Endothelial cell of umbilical vein (primary cell): ENCODE measurements at places on chromosomes 2 and 18. TPM values are rescaled to one million over a fixed set of nuclear protein-coding genes. Genes with fewer than 3 reads are reported as not detected.

DNA sequence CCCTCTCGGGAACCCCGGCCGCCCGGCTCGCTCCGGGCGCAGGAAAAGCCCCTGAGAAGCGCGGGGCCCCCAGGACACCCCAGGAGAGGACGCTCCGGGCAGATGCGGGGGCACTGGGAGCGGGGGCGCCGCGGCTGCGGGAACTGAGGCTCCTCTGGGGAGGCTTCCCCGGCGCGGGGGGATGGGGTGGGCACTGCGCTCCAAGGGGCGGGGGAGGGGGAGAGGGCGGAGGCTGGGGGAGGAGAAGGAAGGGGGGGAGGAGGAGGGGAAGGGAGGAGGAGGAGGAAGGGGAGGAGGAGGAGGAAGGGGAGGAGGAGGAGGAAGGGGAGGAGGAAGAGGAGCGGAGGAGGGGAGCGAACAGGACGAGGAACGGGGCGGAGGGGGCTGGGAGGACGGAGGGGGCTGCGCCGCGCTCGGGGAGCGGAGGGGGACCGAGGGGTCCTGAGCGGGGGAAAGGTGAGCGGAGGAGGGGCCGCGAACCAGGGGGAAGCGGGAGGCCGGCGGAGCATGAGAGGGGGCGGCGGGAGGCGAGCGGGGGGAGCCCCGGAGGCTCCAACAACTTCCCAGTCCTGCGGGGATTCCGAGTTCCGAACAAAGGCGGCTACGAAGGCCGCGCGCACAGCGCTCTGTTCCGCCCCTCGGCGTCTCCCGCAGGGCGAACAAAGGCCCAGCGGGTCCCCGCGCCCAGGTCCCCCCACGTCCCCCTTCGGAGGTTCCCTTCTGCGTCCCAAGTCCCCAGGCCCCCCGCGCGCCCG lies 742 bp downstream of the PXDN start:
- peak; percentile 37 for DNase-seq
- peak overlapping the region; percentile 65 for H3K4me3 ChIP-seq
- peaks cover 25% of the 10 kb centered on the region for H3K4me1 ChIP-seq
- peak overlapping the region; percentile 87 for H3K27ac ChIP-seq
- no peaks in the 10 kb centered on the region for H3K27me3 ChIP-seq

GRCh38 chr2:158482594-158482993 lies 25.8 kb downstream of the PKP4 start:
- DNase-seq = no peak
- peaks cover 2% of the 10 kb centered on the region for H3K4me1 ChIP-seq
- no peaks in the 10 kb centered on the region for H3K36me3 ChIP-seq
- no peaks in the 10 kb centered on the region for H3K27me3 ChIP-seq
- H3K27ac ChIP-seq = no peak overlapping the region

DNA sequence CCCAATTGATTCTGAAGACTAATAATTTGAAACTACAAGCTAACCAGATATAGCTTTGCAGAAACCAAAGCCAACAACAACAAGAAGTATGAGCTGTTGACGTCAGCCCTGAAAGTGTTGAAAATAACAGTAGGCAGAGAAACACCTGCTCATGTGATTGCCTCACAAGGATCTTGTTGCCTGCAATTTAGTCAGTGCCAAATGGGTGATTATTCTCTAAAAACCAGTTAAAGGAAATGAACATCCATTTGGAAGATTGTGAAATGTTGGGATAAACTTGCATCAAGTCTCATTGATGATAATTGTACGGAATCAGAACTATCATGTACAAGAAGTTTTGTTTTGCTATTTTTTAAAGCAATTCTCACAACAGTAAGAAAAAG lies 2.8 kb downstream of the CYTIP start:
- H3K36me3 ChIP-seq = no peaks in the 10 kb centered on the region
- no peaks in the 10 kb centered on the region for H3K27me3 ChIP-seq
- DNase-seq = peak; percentile 33
- H3K27ac ChIP-seq = no peak overlapping the region
- H3K4me1 ChIP-seq = no peaks in the 10 kb centered on the region

SETBP1 gene
- total RNA-seq = 3.1 and 4.2 TPM in 2 replicates

GRCh38 chr2:25903216-25903776 lies 25.0 kb upstream of the ASXL2 start:
- no peak overlapping the region for H3K4me3 ChIP-seq
- no peak overlapping the region for H3K27ac ChIP-seq
- no peaks in the 10 kb centered on the region for H3K4me1 ChIP-seq
- H3K36me3 ChIP-seq = no peaks in the 10 kb centered on the region

DNA sequence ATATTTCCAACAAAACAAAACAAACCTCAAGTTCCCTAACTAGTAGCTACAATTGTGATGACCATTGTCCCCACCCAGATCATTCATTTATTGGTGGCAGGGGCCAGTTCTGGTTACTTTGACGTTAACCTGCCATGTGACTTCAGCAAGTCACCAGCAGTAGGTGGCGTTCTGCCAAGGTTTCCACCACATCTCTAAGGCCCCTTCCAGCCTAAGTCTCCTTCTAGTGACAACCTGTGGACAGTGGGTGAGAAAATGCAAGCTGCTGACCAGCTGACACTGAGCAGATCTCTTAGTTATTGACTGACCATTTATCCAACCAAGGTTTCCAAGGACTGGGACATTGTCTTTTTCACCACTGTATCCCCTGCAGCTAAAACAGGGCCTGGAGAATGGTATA lies 98.4 kb downstream of the GPR39 start:
- no peak overlapping the region for H3K27ac ChIP-seq
- no peak for DNase-seq
- H3K4me1 ChIP-seq = no peaks in the 10 kb centered on the region
- no peaks in the 10 kb centered on the region for H3K27me3 ChIP-seq
- no peak overlapping the region for H3K4me3 ChIP-seq

ESPNL gene
- total RNA-seq = not detected in 2 replicates

LCT gene
- total RNA-seq = 0.07 TPM in 1 of 2 replicates, not detected in the other

FABP1 gene
- total RNA-seq = not detected in 2 replicates

SERPINB11 gene
- total RNA-seq = not detected in 2 replicates

DNA sequence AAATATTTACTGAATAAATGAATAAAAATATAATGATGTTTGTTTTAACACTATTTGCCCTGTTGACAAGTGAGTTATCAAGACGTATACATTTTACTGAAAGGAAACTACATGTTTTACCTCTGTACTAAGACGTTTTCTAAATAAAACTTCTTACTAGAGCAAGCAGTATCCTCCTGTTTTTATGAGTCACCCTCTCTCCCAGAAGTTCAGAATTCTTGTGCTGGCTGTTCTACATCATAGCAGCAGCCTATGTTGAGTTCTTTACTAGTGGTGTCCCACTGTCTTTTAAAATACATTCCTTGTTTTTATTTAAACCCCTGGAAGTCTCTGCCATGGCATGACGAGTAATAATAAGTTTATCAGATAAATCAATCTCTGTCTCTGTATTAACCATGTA lies 297.4 kb downstream of the CALCRL start:
- DNase-seq = peak; percentile 45
- no peaks in the 10 kb centered on the region for H3K36me3 ChIP-seq
- H3K4me1 ChIP-seq = no peaks in the 10 kb centered on the region

DNA sequence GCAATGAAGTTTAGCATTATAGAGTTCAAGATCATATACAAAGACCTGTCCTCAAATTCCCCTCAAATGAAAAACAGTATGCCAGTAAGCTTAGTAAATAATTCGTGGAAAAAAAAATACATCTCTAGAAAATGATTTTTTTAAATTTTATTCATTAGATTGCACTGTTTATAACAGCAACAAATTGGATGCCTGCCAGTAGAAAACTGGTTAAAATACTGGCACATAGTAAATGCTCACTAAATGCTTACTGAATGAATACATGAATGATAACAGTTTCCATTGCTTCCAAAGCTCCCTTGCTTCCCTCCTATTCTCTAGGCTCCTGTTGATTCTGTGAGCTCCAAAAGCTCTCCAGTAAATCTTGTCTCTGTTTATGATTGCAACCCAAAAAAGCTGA lies 25.5 kb upstream of the SEH1L start:
- no peak for DNase-seq
- no peaks in the 10 kb centered on the region for H3K36me3 ChIP-seq
- H3K27me3 ChIP-seq = no peaks in the 10 kb centered on the region
- no peak overlapping the region for H3K27ac ChIP-seq
- no peaks in the 10 kb centered on the region for H3K4me1 ChIP-seq
- no peak overlapping the region for H3K4me3 ChIP-seq

DNA sequence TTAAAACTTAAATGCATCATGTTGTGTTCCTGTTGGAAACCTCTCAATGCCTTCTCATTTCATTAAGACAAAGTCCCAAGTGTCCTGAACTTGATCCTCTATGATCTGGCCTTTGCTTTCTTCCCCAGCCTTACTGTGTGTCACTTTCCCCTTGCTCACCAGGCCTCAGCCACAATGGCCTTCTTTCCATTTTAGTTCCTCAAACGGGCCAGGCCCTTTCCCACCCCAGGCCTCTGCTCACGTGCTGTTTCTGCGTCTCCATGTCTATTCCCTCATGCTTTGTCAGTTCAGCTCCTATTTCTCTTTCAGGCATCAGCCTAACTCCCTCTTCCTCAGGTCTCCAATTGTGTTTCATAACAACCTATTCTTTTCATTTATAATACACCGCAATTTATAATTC lies 19.5 kb downstream of the CXCR4 start:
- H3K4me3 ChIP-seq = no peak overlapping the region
- H3K36me3 ChIP-seq = no peaks in the 10 kb centered on the region
- peaks cover 8% of the 10 kb centered on the region for H3K27me3 ChIP-seq
- no peaks in the 10 kb centered on the region for H3K4me1 ChIP-seq
- no peak overlapping the region for H3K27ac ChIP-seq

DNA sequence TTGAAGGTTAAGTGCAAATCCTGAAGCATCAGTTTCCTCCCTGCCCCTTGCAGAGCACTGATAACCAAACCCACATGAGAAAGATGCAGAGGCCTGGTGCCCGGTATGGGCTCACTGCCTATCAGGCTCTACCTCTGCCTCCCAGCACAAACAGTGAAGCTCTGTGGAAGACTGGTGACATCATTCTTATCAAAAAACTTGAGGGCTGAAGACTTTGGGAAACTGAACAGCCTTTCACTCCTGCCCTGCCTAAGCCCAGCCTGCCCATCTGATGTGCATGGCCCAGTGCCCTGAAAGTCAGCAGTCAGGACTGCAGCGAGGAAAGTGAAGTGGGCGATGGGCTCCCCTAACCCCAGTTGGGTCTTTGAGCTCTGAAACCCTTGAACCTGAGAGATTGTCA lies 174.8 kb upstream of the ARL4C start:
- no peak overlapping the region for H3K4me3 ChIP-seq
- H3K27me3 ChIP-seq = peaks cover 2% of the 10 kb centered on the region
- H3K36me3 ChIP-seq = no peaks in the 10 kb centered on the region
- peaks cover 16% of the 10 kb centered on the region for H3K4me1 ChIP-seq
- no peak overlapping the region for H3K27ac ChIP-seq
- DNase-seq = no peak

KCTD18 gene
- total RNA-seq = 5.4 and 6.6 TPM in 2 replicates

DNA sequence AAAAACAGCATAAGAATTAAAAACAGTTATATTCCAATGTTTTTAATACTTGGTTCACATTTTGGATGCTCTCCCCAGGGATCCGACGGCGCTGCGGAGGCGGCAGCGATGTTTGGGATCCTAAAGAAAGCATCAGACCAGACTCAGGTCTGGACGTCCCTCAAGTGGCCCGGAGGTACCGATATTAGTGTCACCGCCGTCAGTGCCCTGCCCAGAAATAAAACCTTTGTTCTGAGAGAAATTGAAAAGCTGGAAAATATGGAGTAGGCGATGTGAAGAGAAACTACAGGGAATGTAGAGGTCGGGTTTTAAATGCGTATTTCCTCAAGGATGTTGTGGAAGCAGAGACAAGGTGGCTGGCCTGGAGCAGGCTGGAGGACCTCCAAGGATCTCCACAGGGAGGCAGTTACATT lies 683 bp upstream of the TBC1D8 start:
- peak; percentile 59 for DNase-seq
- H3K4me1 ChIP-seq = peaks cover 37% of the 10 kb centered on the region
- H3K36me3 ChIP-seq = no peaks in the 10 kb centered on the region

ACKR3 gene
- 24.0 and 31.1 TPM in 2 replicates for total RNA-seq

KRTCAP3 gene
- total RNA-seq = 4.0 and 4.6 TPM in 2 replicates

- no peak overlapping the region for H3K4me3 ChIP-seq
- H3K27me3 ChIP-seq = no peaks in the 10 kb centered on the region
- peak; percentile 2 for DNase-seq
- H3K36me3 ChIP-seq = no peaks in the 10 kb centered on the region
- no peak overlapping the region for H3K27ac ChIP-seq
- H3K4me1 ChIP-seq = peaks cover 12% of the 10 kb centered on the region
Measured at GRCh38 chr18:42047721-42048120, 92.7 kb downstream of the PIK3C3 start.

DNA sequence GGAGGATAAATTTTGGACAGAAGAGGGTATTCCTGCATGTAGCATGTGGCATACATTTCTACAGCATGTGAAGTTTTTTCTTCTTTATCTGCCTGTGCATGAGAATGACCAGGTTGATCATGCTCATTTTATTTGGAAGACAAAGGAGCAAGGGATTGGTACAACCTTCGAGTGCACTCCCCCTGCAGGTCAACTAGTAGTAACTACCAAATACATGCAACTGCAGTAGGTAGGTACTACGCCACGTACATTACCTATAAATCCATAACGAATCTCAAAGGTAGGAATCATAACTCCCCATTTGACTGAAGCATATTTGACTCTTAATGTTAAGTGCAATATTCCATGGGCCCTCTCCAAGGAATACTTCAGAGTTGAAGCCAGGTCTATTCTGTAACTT lies 763.9 kb downstream of the TSN start:
- no peak overlapping the region for H3K27ac ChIP-seq
- no peak for DNase-seq
- H3K4me3 ChIP-seq = no peak overlapping the region
- no peaks in the 10 kb centered on the region for H3K36me3 ChIP-seq
- H3K27me3 ChIP-seq = no peaks in the 10 kb centered on the region
- no peaks in the 10 kb centered on the region for H3K4me1 ChIP-seq

ABCB11 gene
- 0.44 and 0.58 TPM in 2 replicates for total RNA-seq

DNA sequence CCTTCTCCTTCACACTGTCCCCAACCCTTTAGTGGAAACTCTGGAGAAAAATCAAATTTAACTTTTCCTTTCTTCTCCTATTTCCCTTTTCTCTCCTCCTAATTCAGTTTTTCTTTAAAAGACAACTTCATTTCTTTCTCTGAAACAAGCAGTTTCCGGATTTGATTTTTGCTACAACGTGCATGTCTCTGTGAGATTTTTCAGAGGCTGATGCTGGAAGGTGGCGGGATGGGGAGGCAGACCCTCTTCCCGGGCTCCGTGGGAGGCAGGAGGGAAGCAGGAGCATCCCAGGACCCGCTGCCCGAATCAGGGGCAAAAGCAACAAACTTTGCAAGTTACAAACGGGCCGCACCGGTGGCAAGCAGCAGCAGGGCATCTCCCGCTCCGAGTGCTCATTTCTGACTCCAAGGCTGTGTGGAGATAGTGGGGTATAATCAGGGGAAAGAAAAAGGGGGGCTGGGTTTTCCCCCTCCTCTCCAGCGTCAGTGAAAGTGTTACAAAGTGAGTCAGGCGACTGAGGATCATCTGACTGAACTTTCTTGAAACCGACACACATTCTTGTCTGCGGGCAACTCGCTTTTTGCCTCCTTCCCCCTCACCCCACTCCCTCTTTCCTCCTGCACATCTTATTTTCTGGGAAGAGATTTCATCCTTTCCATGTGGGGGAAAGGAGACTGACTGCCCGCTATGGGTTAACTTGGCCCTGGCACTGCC lies 6.4 kb downstream of the ZEB2 start:
- H3K27me3 ChIP-seq = no peaks in the 10 kb centered on the region
- peak overlapping the region; percentile 75 for H3K4me3 ChIP-seq
- H3K27ac ChIP-seq = peak overlapping the region; percentile 42
- peaks cover 48% of the 10 kb centered on the region for H3K4me1 ChIP-seq
